ENCODE measurements at places on chromosomes 3 and 15.

DNA sequence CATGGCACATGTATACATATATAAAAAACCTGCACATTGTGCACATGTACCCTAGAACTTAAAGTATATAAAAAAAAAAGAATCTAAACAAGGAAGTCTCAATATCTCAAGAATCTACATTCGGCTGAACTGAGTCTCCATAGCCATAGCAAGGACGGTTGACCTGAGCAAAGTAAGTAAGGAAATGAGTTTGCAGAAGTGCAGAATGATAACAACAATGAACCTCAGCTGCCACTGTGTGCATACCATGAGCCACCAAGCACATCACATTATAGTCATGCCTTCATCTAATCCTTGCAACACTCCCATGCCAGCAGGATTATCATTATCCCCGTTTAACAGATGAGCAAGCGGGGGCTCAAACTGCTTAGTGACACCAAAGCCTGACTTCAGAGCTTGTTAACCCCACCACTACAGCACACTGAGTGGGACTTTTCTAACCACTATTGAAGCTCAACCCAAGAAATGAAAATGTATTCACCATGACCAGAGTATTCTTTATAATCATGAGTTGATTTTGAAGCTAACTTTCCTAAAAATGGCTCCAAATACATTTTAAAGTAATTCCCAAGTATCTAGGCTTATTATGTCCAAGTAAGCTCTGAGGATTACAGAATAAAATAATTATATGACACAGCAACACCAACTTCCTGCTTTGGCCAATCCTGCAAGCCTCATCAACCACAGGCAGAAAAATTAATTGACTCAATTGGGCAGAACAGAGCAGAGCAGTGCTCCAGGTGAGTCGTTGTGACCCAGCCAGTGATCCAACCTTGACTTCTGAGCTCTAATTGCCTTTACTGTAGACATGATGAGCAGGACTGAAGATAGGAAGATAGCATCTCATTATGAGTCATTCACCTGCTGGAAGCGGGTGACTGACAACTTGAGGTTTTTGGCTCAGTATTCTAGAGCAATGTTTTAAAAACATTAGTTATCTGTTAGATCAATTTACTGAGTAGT lies 47.3 kb upstream of the IL12A start:
- no peak for DNase-seq

- no peak for DNase-seq
Measured at GRCh38 chr15:72836676-72837330, 53.2 kb upstream of the ADPGK start.

DNA sequence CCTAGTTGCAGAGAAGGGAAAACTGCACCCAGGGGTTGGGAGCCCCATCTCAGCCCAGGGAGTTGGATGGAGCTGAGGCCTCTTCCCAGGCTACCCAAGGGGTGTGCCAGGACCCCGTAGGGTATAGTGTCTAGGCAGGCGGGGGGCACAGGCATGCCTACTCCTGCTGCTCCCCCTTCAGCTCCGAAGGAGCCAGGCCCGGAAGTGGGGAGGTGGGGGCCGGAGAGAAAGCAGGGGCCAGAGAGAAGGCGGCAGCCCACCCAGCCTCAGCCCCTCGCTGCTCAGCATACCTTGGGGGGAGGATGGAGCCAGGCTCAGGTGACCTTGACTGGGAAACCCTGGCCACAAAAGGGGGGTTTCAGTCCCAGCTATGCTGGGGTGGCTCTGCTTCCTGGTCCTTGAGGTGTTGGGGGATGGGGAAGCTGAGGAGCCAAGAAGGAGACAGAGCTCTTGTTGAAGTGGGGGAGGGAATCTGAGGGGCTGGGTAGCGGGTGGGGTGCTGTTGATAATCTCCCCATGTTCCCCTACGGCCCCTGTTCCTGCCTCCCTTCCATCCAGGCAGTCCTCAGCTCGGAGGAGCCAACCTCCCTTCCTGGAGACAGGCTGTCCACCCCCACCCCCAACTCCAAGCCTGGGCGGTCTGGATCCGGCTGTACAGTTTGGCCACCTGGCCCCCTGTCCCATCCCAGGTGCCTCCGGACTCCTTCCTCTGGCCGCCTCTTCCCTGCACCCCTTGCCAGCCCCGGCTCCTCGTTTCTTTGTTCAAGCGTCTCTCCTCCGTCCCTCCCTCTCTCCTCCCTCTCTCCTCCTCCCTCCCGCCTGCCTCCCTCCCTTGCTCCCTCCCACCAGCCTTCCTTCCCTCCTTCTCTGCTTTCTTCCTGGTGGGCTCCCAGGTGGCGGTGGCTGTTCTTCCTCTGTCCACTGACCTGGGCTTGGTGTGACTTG lies 1.7 kb downstream of the SEMA3F start:
- DNase-seq: no peak

DNA sequence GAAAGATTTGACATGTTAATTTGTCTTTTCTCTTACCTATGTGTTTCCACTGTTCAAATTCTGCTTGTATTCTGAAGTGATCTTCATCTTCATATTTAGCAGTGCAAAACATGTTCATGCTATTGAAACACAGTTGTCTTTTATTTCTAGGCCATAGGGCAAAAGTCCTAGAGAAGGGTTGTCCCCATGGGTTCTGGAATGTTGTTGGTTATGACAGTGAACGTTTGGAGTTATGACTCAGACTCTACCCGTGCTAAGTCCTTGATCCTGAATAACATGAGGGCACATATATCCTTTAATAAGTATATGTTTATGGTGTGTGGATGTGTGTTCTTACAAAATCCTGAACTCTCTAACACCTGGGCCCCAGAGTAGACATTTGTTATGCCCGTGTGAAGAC lies 23.0 kb upstream of the ARPP21 start:
- DNase-seq: no peak

DNA sequence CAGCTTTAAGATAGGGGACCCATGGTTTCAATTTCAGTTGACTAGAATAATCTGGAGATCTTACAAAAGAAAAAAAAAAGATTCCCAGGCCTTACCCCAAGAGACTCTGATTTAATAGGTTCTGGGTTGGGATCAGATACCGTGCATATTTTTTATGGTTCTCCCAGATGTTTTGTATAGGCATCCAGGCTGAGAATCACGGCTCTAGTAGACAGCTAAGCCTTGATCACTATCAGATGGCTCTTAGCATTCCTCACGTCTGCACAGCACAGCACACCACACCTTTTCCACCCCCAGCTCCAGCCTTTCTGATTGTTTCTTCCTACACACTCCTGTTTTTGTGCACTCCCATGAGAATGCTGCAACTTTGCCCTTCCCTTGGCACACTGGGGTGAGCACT lies 40.8 kb downstream of the TMEM45A start:
- DNase-seq: no peak

DNA sequence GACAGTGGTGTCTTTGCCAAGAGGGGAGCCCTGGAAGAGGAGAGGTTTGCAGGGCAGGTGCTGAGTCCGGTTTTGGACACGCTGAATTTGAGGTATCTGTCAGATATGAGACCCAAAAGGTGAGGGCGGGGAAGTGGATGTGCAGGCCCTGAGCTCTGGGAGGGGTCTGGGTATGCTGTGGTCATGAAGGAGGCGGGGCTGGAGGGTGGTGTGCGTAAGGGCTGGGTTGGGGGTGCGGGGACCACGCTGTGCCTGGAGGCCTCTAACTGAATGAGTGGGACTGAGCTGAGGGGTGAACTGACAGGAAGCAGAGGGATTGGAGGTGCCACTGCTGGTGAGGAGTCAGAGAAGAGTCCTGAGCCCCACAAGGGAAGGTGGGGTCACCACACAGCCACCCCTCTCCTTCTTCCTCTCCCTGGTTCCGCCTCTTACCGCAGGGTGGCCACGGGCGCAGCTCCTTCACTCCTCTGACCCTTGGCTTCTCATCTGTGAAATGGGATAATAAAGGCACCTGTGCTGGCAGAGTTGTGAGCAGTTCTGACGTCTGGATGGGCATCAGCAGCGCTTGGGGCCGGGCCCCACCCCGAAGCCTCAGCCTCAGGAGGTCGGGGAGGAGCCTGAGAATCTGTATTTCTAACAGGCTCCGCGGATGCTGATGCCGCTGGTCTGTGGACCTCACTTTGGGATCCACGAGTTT lies 28.8 kb downstream of the PSTPIP1 start:
- no peak for DNase-seq

DNA sequence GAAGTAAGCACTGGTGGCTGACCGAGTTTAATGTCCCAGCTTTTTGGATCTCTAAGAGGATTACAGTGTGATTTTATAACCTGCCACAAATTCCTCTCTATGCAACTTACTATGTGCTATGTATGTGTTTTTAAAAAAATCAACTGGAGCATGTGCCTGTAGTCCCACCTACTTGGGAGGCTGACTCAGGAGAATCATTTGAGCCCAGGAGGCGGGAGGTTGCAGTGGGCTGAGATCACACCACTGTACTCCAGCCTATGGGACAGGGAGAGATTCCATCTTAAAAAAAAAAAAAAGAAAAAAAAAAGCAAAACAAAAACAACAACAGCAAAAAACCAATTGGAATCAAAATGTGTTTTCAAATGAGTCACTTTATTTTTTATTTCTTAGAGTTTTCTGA lies 29.6 kb downstream of the DUT start:
- no peak for DNase-seq

- DNase-seq: no peak
Measured at GRCh38 chr3:41111011-41111410, 88.3 kb upstream of the CTNNB1 start.

DNA sequence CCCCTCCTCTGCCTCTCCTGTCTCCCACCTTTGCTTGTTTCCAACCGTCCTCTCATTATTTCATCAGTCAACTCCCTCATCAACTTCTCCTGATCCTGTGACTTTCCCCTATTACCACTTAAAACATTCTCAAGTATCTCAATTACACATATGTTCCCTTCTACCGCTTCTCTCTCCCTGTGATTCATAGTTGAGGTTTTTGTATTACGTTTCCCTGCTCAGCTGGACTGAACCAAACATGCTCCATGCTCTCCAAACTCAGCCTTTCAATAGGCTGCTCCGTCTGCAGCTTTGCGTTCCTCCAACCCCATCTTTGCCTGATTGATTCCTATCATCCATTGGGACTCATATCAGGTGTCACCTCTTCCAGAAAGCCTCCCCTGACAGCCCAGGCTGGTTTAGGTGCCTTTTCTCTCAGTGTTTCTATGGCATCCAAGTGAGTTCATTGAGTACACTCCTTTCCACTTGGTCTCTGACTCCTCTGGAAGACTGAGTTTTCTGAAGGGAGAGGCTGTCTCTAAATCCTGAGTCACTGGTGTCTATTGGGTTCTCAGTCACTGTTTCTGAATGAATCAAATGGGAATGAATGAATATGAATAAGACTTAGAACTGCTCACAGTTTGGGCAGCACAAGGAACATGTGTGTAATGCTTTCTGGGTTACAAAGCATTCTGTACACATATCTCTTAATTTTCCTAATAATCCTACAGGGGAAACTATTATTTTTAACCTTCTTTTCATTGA lies 56.4 kb downstream of the PLD1 start:
- no peak for DNase-seq

DNA sequence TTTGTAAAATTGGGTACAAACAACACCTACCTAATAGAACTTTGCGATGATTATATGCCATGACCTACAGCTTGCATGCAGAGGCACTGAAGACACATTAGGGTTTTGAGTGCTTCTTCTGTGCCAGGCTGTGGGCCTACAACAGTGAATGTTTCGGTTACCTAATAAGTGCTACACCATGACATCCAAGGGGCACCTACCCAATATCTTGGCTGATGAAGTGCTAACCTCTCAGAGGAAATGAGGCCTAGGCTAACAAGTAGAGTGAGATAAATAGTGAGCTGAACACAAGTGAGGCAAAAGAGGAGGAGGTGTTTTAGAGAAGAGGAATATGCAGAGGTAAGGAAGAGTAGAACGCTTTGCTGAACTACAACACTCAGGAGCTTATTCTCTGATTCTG lies 12.2 kb upstream of the RASGRP1 start:
- no peak for DNase-seq

- no peak for DNase-seq
Measured at GRCh38 chr3:106582151-106582550, 713.3 kb upstream of the CBLB start.

- no peak for DNase-seq
Measured at GRCh38 chr3:183486472-183486871, 58.1 kb upstream of the MCF2L2 start.

DNA sequence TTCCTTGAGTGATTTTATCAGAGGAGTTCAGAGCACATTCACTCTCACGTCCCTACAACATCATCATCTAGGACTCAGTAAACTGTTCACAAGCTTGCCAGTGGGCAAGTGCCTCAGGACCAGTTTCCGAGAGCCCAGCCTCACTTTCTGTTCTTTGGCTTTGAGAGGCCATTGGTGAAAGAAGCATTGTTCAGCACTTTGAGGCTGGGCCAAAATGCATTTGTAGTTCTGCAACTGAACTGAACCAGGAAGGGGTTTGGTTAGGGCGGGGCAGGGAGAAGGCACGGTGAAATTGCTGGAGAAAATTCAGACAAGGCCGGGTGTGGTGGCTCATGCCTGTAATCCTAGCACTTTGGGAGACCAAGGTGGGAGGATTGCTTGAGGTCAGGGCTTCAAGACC lies 222.1 kb upstream of the CHRM5 start:
- DNase-seq: no peak

GRCh38 chr15:53536479-53537120 lies 222.9 kb downstream of the WDR72 start:
- DNase-seq: no peak

DNA sequence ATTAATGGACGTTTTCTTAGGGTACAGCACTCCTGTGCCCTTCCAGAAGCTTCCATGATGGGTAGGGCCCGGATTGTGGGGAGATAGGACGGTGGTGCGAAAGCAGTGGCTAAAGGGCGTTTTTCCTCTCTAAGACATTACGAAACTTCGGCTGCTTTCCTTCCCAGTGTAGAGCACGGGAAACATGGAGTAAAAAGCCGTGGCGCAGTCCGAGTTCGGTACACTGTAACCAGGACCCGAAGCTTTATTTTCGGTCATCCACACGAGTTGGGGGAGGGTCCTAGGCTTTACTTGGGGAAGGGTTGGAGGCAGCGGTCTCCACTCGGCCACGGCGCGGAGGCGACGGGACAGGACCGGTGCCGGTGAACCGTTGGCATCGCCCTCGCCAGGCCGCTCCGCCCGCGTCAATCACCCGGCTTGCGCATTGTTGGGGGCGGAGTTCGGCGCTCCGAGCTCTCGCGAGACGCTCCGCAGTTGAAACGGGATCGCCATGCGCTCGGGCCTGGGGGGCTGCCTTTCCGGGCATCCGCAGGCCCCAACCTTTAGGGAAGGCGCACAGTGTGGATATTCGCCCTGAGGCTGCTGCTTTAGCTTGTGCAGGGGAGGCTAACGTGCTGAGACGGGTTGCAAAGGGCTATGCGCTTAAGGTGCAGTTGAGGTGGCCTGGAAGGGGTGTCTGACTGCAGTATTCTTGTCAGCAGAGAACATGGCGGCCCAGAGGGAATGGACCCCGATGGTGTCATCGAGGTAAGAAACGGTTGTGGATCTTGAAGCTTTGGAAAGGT lies 546 bp downstream of the EIF4A2 start:
- no peak for DNase-seq

DNA sequence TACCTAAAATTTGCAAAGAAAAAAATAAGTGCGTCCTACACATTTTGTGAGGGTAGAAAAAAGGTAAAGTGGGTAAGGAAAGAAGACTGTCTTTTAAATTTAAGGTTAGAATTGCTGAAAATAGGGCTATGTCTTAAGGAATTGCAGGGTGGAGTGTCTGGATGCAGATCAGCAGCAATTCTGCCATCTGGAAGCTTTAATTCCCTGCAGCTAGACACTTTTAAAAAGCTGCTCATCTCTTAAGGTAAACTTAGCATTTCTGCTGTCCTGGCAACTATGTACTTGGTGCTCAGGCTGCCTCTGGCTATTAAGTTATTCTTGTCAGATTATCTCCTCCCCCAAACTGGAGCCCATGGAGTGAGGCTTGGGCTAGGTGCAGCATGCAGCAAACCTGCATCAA lies 420.2 kb downstream of the SI start:
- no peak for DNase-seq

- DNase-seq: no peak
Measured at GRCh38 chr3:171333784-171334464, 126.3 kb downstream of the TNIK start.
